ENCODE measurements at places on chromosomes 13 and 19.

- DNase-seq: no peak
These were observed 27.1 kb upstream of the DOCK9 start for GRCh38 chr13:99004978-99005377.

DNA sequence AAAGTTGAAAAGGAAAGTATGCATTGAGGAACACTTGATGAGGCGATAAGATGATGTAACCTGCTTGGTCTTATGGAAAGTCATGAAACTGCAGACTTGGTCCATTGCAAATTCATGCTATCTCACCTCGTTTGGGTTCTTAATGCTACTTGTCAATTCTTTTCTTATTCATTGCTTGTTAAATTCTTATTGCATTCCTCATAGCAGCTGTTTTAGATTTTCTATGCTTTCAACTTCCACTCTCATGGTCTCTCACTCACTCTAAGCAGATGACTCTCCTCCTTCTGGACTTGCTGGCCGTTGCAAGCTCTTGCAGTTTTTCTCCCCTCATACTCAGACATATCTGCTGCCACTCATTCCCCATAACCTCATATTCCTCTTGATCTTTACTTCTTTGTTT is 67.8 kb upstream of the CSNK1A1L start:
- DNase-seq: no peak

DNA sequence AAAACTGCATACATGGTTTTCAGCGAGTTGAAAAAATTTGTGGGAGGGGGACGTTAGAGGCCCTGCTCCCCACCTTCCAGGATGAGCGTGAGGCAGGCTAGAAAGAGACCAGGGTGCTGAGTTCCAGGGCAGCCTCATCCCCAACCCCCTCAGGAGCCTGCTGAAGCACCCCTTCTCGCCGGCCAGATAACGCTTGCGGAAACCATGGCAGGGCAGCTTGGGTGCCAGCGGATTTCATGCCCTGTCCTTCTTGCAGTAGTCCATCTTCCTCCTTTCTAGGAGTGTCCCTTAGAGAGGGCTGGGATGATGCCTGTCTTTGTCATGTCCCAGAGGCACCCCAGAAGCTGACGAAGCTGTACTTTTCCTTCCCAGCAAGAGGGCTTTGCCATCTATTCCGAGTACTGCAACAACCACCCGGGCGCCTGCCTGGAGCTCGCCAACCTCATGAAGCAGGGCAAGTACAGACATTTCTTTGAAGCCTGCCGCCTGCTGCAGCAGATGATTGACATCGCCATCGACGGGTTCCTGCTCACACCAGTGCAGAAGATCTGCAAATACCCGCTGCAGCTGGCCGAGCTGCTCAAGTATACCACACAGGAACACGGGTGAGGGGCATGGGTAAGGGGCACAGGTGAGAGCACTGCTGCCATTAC is 19.0 kb upstream of the C1QTNF9 start:
- DNase-seq: no peak

GRCh38 chr19:51001515-51001914 is at the start of gene KLK8:
Gene KLK8 (minus strand): TSS chr19:51001604. CDS start chr19:51001167, 437 bp downstream.
- DNase-seq: no peak

- DNase-seq: no peak
These were observed 26.9 kb downstream of the MAU2 start for GRCh38 chr19:19347401-19348110.

DNA sequence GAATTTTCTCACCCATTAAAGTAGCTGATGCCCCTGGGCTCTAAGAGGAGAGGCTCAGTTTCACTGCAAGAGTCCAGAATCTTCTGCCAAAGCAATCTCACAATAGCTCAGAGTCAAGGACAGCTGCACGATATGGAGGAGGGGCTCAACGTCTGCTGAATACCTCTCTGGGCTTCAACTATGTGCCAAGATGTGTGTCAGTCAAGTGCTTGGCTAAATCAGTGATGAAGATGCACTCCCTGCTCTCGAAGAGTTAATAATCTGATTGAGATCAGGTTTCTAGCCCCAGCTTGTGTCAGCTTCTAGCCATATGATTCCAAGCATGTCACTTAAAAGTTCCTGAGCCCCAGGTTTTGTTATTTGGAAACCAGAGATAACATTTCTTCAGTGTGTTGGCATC is 46.8 kb downstream of the KLF12 start:
- no peak for DNase-seq

DNA sequence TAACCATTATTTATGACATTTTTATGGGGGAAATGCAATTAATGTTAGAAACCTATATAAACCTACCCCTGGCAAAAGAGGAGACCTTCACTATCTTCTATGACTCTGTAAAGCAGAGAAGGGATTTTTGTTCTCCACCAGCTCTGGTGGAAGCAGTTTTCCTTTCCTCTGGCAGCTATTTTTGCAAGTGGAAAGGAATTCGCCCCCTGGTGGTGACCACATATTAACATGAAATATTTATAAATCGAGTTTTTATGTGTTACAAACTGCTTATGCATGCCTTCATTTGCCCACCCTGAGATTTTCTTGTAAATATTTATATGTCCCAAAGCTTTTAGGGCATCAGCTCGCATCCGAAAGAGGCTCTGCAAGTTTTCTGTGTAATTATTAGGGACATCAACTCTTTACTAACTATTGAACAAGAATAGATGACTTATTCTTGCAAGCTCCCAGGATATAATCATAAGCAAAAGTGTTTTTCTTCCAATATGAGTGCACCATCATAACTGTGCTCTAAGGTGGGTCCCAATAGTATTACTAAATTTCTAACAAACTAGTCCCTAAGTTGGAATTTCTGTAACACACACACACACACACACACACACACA is 62.4 kb downstream of the SERTM1 start:
- DNase-seq: no peak

All from activated CD8-positive, alpha-beta memory T cell treated with anti-CD3 and anti-CD28 coated beads for 48 hours (primary cell).